ENCODE measurements at places on chromosomes 16 and 17.
A peak's percentile ranks its signal among the peaks of the same experiment; 100 is the strongest.

DNA sequence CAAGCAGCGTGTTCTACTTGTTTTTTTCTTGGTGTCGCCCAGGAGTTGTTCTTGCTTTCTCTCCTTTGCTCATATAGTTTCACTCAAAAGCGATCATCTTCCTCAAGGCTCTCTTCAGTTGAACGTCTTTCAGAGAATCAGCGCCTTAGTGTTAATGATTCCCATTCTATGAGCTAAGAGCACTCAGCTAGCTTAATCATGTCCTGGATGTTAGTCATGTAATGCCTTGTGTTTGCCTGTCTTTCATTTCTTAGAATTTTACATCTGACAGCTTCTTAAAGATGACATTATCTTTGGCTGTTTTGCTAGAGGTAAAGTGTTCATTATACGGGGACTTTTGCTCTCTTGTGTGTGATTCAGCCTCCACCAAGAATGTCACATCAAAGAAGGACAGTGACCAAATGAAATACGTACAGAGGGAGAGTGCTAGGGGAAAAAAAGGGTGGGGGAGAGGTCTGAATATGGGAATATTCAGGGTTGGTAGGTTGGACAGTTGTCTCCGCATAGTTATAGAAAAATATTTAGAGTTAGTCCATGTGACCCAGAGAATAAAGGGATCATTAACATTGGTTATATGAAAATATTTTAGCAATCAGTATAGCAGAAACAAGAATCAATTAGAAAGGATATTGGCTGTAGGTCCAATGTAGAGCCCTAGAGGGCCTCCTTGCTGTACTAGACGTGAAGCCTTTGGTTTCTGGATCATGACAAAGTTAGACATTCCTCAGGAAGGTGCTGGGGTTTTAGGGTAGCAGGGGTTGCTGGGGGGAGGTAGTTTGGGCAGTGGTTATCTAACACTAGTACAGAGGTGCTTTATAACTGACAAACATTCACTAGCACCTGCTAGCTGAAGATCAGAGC lies 31.9 kb upstream of the ANKFN1 start:
- DNase-seq: no peak

- peak; percentile 51 for DNase-seq
These were observed 320 bp downstream of the SPAG9 start for GRCh38 chr17:51120357-51120738.

GRCh38 chr16:48317026-48317425 lies 68.2 kb downstream of the SIAH1 start:
- DNase-seq: no peak

DNA sequence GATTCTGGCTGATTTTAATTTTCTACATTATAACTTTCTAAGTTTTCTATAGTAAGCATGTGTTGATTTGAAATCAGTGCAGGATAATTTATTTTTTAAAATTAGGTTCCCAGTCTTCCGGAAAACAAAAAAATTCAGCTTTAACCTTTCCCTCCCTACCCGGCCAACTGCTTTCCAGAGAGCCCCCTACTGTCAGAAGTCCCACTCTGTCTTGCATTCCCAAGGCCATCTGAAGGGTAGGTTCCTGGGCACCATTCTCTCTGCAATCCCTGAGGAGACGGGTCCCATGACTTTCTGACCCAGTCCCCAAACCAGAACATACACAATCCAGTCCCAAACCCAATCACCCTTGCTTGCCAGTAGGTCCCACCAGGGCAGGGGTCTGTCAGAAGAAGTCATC lies 200.3 kb downstream of the CYLD start:
- no peak for DNase-seq

DNA sequence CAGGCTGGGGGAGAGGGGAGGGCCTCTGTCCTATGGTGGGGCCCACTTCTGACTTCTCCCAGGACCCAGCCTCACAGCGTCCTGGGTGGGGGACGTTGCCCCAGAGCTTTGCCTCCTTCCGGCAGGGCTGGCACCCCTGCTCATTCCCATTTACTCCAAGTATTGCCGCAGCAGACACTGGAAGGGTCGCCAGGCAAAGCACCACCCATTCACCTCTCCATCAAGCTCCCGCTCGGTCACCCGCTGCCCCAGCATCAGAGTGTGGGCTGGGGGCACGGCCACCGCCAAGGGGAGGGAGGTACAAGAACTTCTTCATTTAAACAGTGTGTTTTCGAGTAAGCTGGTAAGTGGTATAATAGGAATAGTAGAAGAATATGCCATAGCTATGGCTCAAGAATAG lies 52.8 kb upstream of the GNG13 start:
- no peak for DNase-seq

Data from DMS 273 treated with DMSO at 0.1 percent for 48 hours (cell line).